Immature natural killer cell (primary cell): ENCODE measurements at places on chromosomes 2 and 18.

DNA sequence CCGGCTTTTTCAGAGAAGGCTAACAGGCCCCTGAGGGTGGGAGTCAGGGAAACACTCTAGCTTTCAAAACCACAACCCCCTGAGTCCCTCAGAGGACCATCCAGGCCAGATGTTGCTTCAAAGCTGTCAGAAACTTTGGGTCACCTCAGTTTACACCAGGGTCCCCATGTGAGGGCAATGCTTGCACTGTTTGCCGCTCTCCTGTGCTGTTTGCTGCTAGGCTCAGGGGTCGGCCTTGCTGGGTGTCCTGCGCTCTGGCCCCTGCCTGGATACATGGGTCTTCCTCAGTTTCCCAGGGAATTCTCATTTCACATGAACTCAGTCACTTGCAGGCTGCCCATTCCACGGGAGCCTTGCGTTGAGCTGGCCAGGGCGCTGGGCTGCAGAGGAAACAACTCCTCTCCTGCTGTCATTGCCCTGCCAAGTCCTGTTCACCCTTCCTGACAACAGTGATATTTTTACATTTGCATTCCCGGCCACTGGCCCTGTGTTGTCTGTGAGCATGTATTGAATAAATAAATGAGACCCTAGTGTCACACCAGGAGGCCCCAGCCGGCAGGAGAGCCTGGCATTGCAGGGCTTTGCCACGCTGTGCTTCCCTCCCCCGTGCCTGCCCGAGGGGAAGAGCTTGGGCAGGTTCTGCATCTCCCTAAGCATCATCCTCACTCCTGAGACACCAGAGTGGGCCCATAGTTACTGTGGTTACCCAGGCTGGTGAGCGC is 73.2 kb upstream of the RAB6C start:
- no peak for DNase-seq

DNA sequence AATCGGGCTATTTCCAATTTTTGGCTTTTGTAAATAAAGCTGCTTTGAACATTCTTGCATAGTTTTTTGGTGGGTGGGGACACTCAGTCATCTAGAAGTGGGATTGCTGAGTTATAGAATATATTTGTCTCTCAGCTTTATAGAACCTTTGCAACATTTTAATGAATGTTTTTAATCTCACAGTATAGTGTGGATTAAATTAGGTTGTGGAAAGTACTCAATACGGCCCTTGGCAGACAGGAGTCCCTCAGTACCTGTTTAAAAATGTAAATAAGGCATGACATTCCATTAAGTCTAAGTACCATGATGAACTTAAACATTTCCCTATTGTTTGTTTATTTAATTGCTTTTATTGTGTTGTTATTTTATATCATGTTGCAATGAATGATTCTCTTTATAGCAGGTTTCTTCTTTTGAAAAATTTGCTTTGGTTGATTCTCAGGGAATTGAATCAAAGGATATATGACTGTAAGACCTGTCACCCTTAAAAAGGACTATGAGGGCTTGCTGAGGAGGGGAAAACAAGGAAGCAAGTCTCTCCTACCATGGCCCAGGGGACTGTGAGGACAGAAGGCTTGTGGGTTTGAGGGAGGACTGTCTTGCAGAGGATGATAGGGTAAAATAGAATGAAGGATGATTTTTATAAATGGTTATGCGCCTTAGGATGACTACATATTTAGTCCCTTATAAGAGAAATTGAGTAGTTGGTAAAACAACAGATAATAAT is 165.1 kb downstream of the RPIA start:
- DNase-seq = no peak

DNA sequence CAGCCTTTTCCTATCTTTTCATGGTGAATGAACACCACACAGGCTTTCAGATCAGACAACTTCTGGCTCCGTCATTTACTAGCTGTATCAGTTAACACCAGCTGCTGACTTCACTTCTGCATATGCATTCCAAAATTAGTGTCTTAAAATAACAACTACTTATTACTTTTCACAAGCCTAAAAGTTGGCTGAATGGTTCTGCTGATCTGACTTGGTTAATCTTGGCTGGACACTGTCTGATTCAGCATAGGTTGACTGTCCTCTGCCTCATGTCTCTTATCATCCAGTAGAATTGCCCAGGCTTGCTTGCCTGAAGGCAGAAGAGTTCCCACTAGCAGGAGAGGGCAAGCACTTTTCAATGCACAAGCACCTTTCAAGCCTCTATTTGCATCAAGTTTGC is 72.7 kb downstream of the MARCHF4 start:
- no peak for DNase-seq

DNA sequence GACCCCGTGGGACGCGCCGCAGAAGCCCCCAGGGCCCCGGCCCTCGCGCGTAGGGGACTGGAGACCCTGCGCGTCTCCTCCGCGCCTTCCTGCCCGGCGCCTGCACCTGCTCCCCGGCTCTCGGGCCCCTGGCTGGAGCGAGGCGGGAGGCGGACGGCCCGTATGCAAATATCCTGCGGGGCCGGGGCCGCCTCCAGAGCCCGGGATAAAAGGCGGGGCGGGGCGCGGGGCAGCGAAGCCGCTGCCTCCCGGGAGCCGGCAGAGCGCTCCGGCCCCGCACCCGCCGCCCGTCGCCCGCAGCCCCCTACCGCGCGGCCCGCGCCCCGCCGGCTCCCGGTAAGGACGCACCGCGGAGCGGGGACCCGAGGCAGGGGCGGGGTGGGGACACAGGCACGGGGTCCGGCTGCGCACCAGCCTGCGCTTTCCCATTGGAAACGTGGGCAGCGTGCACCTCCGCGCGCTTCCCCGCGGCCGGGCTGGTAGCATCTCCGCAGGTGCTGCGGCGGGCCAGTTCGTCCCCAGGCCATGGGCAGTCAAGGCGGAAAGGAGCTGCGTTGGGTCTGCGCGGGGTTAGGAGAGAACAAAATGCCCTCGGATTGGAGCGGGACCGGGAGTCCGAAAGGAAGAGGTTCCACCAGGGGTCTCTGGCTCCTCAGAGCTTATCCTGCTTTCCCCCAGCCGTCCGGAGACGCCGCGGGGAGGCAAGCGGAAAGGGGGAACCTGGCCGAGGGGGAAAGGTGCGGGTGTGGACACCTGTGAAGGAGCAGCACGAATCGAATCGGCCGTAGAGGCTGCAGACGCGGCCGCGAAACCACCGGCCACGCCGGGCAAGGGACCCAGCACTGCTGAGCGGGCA is at the start of gene ATP6V1C2:
Gene ATP6V1C2, plus strand, starts transcription at position 235 of the 856 bp plus-strand sequence. CDS start 1,220 bp downstream, outside the sequence.
- DNase-seq = no peak

DNA sequence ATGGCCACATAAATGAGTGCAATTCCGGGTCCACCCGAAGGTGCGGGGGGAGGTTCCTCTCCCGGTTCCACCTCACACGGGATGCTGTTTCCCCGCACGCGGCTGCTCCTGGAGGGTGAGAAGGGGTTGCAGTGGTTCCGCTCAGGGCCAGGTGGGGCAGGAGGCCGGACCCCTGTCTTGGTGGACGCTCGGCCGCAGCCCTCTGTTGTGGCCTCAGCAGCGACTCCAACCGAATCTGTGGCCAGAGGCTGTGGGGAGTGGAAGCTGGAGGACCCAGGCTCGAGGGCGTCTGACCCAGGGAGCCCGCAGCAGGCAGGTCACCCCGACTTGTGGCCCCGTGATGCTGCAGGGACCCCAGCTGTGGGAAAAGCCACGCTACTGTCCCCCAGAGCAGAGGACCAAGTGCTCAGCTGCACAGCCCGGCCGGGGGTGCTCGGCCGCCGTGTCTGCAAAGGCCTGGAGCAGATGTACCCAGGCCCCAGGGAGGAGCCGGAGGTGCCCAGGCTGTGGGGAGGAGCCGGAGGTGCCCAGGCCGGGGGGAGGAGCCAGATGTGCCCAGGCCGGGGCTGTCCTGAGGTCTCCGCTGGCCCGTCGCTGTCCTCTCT is 83.9 kb downstream of the RTP5 start:
- DNase-seq = no peak

GRCh38 chr2:94978917-94979316 is 46.6 kb upstream of the MAL start:
- DNase-seq = no peak

DNA sequence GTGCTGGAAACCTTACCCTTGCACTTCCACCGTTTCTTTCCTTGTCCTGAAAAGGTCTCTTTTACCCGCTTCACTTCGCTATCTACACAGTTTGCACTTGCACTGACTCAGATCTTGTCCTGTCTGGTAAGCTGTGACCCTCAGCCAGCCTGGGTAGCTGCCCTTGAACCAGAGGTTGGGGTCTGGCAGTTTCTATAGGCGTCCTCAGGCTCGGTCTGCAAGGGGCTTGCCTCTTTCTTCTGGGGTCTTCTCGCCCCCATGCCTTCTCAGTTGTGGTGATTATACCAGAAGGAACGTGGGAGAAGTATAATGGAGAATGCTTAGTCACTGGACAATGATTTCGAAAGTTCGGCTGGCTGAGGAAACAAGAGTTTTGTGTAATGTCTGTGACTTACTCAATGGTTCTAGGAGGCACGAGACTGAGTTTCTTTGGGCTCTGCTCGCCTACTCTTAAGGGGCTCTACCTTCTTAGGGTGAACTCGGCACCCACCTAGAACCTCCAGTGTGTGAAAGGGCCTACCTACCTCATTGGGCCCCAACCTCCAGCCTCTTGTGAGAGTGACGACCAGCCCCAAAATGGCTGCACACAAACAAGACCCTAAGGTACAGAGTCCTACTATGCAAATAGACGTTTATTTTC is 6.9 kb upstream of the STAT1 start:
- DNase-seq = no peak

GRCh38 chr2:4192119-4192518 is 488.7 kb downstream of the DCDC2C start:
- no peak for DNase-seq

DNA sequence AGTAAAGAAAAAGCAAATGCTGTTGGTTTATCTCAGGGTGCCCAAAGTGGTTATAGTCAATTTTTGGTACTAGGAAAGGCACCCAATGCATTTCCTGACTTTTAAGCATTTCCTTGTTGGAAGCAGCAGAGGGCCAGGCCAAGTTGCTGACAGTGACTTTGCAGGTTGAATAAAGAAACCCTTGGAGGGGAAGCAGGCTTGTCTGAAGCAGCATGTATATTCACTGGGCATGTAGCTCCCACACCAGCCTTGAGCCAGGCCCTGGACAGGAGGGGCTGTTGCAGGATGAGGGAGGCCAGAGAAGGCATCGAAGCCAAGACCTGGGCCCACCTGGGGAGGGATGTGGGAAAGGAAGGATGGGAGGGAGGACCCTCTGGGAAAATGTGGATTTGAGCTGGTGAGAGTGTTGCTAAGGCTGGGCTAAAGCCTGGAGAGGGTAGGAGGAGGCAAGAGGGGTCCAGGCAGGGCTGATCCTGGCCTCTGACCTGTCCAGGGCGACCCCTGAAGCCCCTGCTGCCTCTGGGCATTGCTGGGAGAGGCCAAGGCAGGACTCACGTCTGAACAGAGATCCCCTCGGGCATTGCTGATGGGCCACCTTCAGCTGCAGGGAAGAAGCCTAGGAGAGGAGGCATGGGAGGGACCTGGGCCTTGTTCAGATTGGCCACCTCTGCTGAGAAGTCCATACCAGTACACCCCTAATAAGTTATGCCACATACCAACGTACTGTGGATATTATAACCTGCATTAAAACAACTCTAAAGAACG is 79.6 kb downstream of the STPG4 start:
- DNase-seq = no peak
